Activated CD4-positive, CD25-positive, alpha-beta regulatory T cell (primary cell): ENCODE measurements at places on chromosomes 13 and 19.

DNA sequence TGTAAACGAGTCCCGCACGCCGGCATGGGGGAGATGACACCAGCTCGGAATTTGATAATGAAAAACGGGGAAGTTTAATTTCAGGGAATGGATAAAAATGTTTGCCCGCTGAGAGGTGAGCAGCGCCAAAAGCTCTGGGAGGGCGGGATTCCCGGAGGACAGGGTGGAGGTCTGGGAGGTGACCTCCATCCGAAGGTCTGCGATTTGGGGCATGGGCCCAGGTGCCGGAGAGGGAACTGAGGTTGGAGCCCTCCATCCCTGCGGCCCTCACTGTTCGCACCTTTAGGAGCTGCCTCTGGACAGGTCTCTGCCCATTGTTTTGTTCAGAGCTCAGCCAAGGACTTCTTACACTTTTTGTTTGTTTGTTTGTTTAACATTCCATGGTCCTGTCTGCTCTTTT is 129.8 kb downstream of the URI1 start:
- DNase-seq, result no peak

GRCh38 chr13:105545811-105546210 is 989.7 kb downstream of the EFNB2 start:
- DNase-seq, result no peak

DNA sequence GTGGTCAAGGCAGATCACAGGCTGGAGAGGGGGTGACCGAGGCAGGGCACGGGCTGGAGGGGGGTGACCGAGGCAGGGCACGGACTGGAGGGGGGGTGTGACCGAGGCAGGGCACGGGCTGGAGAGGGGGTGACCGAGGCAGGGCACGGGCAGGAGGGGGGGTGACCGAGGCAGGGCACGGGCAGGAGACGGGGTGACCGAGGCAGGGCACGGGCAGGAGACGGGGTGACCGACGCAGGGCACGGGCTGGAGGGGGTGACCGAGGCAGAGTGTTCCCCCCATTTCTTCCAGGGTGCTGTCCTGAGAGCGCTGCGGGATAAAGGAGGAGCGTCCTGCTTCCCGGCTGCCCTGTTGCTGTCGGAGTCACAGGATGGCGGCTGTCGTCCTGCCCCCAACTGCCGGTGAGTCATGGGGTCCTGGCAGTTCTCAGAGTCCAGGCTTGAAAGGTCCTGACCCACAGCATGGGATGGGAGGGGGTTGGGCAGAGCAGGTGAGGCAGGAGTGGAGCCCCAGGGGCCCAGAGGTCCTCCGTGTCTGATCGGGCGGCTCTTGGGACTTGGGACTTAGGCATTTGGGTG is 5.3 kb downstream of the ZNF557 start:
- no peak for DNase-seq

DNA sequence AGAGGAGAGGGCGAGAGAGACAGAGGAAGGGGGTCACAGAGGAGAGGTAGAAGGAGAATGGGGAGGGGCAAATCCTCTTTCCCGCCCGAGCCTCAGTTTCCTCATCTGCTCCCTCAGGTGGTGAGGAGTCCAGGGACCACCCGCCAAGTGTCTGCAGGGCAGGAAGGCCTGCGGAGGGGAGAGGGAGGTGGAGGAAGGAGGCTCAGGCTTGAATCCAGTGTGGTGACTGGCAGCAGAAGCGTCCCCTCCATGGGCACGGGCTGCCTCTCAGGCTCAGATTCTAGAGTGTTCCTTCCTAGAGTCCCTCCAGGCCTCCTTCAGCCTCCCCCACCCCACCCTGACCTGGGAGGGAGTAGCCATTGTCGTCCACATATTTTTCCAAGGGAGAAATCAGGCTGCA is 16.5 kb upstream of the GARIN5A start:
- DNase-seq, result no peak

- DNase-seq, result no peak
Measured at GRCh38 chr13:58379221-58379620, 747.7 kb downstream of the PCDH17 start.

GRCh38 chr13:47142105-47142504 is 245.3 kb upstream of the HTR2A start:
- DNase-seq, result no peak

DNA sequence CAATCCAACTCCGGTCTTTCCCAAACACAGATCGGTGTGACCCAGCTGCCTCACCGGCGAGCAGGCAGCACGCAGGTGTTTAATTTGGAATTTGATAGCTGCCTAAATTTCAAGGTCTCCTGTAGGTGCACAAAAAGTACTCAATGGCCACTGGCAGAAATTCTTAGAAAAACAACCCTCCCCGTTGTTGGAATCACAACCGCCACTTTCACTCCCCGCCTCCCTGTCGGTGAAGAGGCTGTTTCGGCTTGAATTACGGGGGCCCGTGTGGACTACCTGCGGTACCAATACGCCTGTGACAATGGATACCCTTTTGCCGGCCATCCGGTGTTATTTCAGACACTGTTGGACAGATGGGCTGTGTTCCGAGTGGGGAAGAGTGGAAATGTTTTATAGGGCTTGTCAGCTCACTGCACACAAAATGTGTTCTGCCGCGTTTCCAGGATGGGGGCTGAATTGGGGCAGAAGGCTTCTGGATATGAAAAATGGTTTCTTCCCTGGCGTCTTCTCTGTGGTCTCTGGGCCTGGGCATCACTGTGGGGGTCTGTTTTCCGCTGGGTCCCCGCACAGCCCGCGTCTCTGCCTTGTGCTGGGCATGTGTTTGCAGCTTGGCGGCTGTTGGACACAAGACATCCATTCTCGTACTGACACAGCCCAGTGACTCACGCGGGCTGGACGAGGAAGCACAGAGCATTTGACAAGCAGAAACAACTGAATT is 45.4 kb downstream of the ZIC5 start:
- DNase-seq, result no peak

- DNase-seq, result no peak
Measured at GRCh38 chr19:16205205-16206045, 7.7 kb downstream of the AP1M1 start.

GRCh38 chr19:33819506-33819879 is 22.8 kb downstream of the KCTD15 start:
- no peak for DNase-seq

DNA sequence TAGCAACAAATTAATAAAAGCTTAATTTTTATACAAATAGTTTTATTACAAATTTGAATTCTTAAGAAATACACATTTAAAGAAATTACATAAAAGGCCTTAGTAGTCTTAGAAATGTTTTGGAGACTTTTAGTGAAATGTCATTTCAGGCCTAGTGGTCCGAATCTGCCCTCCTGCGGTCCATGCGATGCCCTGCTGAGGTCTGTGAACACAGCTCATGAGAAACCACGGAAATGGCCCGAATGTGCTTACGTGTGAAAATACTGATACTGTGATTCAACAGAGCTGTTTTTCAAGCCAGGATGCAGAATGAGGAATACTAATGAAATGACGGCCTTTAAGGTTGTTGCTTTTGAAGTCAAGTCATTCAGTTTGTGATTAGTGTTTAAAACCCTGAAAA is 157.9 kb downstream of the COL4A1 start:
- DNase-seq, result no peak

DNA sequence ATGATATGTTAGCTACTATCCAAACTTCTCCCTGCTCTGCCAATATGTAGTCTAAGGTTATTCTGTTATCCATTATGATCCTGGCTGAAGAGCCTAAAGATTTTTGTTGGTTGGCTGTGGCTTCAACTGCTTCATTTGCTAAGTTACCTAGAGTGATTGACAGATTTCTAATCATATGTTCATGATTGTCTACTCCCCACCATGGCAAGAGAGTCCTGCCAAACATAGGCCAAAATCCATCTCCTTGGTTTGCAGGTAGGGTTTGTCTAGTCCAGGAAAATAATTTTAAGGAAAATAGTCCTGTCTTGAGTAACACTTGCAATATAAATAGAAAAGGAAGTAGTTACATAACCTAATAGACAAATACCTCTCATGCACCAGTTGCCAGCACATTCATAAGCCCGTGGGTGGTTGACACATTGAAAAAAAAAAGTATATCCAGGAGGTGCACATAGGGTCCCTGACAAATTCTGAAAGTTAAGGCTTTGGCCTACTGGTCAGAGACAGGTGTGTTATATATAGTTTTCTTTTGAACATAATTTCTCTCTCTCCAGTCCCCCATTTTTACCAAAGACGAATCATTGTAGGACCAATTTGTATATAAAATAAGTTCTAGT is 5.4 kb upstream of the CBY2 start:
- no peak for DNase-seq

GRCh38 chr13:79468819-79469218 is 12.1 kb upstream of the NDFIP2 start:
- no peak for DNase-seq

GRCh38 chr13:59210543-59210942 is 953.2 kb downstream of the DIAPH3 start:
- no peak for DNase-seq

DNA sequence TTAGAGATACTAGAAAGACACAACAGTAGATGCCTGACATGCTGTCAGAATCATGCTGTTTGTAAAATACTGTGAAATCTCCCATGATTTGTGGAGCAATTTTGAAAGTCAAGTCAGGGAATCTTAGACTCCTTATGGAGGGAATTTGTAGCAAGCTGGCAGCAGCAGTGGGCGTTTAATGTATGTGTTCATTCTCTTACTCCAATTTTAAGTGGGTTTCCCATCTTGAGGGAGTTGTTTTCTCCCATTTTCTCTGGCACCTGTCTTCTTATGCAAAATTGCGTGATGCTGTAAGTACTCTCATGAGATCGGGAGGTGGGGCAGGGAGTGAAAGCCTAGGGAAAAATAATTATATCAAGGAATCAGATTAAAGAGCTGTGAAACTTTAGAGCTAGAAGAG is 16.0 kb upstream of the GTF2F2 start:
- DNase-seq, result no peak

- DNase-seq, result no peak
Measured at GRCh38 chr13:27415116-27415515, 9.3 kb upstream of the GTF3A start.

DNA sequence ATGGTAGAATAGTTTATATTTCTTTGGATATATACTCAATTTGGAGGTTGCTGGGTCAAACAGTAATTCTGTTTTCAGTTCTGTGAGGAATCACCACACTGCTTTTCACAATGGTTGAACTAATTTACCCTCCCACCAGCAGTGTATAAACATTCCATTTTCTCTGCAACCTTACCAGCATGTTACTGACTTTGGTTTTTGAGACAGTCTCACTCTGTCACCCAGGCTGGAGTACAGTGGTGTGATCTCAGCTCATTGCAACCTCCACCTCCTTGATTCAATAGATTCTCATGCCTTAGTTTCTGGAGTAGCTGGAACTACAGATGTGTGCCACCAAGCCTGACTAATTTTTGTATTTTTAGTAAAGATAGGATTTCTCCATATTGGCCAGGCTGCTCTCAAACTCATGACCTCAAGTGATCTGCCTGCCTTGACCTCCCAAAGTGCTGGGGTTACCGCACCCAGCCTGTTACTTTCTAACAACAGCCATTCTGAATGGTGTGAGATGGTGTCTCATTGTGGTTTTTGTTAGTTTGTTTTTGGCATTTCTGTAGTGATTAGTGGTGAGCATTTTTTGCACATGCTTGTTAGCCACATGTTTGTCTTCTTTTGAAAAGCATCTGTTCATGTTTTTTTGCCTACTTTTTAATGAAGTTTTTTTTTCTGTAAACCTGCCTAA is 12.5 kb downstream of the ZNF714 start:
- DNase-seq, result no peak

- DNase-seq, result no peak
Measured at GRCh38 chr13:112892426-112893206, 76.4 kb upstream of the MCF2L start.

DNA sequence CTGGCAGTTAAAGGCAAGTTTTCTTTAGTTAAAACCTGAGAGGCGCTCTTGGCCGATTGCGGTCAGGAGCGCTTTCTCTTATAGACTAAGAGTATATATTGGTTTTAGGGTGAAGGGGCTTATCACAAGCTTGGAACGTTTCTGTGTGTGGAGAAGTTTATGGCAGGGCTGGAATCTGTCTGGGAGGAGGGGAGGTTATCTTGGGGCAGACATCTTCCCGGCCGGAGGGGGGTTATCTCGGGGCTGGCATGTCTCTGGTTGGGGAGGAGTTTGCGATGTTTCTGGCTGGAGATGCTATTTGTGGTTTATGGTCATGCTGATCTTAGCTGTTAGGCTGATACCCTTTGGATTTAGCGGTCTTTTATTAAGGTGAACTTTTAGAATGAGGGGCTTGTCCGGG is 18.3 kb downstream of the KDM4B start:
- DNase-seq, result no peak
